ENCODE measurements at places on chromosomes 13 and 19.
A peak's percentile ranks its signal among the peaks of the same experiment; 100 is the strongest.

DNA sequence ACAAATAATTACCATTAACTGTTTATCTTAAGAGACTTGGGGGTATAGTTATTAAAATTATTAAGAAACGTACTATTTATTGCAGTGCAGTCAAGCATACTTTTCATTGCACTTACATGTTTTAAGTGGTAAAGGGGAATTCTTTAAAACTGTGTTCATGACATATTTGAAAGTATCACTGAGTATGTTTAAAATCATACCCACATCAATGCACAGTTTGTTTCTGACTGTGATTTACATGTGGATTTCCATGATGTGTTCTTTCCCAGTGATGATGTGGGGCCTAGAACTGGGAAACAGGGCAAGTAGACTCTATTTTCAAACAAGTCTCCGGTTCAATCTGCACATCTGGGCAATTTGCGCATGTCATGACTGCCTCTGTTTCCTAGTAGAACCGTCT is 340.5 kb upstream of the OBI1 start:
- no peak for DNase-seq

DNA sequence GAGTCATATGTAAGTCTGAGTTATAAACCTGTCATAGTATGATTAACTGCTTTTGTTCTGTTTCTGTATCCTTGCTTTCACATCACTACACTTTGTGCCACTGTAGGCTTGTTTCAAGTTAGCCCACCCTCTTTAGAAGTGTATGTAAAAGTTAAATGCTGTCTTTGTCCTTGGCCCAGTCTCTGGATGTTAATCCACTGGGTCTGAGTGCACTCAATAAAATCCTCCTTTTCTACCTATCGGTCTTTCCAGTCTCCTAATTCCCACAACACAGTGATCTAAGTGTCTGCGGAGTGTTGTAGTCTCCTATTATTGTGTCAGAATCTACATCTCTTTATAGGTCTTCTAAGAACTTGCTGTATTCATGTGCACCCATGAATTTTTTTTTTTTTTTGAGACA is 14.1 kb downstream of the ZNF429 start:
- no peak for DNase-seq

DNA sequence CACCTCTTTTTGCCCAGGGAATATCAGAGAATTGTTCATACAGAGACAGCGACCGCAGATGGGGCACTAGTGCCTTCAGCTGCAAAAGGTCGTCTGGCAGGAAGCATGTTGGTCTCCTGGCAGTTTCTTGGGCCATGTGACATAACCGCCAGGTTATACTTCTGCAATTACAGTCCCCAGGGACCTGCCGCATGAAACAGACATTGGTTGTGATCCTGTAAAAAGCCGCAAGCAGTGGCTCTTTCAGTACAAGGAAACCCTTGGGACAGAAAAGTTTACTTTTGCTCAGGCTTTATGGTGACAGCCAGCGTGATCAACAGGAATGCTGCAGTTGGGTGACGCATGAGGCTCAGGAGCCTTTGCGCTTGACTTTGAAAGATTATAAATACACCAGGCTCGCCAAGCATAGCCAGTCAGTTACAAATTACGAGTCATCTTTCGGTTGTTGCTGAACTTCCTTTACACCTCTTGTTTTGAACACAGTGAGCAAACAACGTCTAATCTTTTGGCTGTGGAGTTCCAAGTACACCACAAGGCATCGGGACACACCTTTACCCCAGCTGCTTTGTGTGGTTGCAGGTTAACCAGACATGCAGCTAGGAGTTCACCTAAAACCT is 50.5 kb upstream of the UBE2L5 start:
- DNase-seq, result peak; percentile 70

GRCh38 chr19:33687481-33688170 is 65.9 kb downstream of the CHST8 start:
- DNase-seq, result peak; percentile 3

GRCh38 chr13:98650396-98651107 is 73.6 kb upstream of the STK24 start:
- no peak for DNase-seq

GRCh38 chr13:46173656-46174055 is 8.3 kb downstream of the LCP1 start:
- DNase-seq, result no peak

- DNase-seq, result no peak
Measured at GRCh38 chr13:35131471-35131870, 189.4 kb downstream of the NBEA start.

GRCh38 chr19:33557196-33557595 is 35.6 kb upstream of the PEPD start:
- no peak for DNase-seq

DNA sequence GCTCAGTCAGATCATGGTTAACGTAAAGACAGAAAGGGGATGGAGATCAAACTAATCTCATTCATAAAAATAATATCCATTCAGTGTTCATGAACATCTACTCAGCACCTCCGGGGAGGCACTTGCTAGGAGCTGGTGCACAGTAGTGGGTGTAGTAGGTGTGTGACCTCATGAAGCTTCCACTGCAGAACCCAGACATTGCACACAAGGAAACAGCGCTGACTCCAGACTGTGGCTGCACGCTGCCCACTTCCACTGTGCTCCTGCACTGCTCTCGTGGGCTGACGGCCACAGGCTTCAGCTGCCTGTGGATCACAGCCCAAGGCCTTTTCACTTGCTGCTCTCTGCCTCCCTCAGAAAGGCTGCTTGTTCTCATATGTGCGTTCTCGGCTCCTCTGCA is 214.4 kb upstream of the ZNF507 start:
- no peak for DNase-seq
